ENCODE measurements at places on chromosomes 5 and 9.

GRCh38 chr5:32645246-32645645 lies 59.9 kb downstream of the SUB1 start:
- no peak for DNase-seq

- no peak for DNase-seq
Observed at GRCh38 chr9:127138444-127138843, 16.0 kb upstream of the ANGPTL2 start.

DNA sequence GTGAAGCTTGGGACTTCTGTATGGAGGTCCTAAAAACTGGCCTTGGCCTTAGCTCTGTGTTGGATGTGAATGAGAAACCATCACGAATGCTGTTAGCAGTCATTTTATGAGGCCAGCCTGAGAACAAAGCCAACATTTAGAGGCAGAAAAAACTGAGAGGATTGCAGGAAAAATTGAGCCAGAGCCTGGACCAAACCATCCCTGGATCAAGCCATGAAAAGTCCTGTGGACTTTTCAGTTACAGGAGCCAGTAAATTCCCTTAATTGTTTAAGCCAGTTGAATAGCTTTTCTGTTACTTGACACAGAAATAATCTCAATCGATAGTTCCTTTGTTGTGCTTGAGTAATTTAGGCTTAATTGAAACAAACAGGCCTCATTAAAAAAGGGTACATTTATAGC lies 42.6 kb upstream of the SPATA31D4 start:
- DNase-seq: no peak

- DNase-seq: no peak
Observed at GRCh38 chr9:130937146-130938076, 1.6 kb downstream of the FIBCD1 start.

- no peak for DNase-seq
Observed at GRCh38 chr5:41009232-41009631, 61.9 kb downstream of the MROH2B start.

GRCh38 chr9:129081388-129081904 lies 535 bp downstream of the DOLPP1 start:
- no peak for DNase-seq

DNA sequence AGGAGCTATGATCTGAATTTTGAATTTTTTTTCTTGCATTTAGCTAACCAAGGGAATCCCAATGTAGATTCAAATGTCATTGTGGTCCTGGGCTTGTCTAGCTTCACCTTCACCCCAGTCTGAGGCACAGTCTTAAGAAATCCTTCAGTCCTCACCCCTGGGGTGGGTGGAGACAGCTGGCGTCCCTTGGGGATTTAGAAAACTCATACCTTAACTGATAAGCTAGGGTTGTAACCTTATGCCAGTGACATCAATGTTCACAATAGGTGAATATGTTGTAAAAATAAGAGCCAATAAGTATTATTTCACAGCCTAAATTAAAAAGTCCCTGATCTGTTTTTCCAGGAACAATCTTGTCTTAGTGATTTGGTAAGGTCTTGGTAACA lies 4.6 kb downstream of the ISOC1 start:
- DNase-seq: no peak

- DNase-seq: no peak
Observed at GRCh38 chr9:111301195-111301594, 28.8 kb downstream of the OR2K2 start.

DNA sequence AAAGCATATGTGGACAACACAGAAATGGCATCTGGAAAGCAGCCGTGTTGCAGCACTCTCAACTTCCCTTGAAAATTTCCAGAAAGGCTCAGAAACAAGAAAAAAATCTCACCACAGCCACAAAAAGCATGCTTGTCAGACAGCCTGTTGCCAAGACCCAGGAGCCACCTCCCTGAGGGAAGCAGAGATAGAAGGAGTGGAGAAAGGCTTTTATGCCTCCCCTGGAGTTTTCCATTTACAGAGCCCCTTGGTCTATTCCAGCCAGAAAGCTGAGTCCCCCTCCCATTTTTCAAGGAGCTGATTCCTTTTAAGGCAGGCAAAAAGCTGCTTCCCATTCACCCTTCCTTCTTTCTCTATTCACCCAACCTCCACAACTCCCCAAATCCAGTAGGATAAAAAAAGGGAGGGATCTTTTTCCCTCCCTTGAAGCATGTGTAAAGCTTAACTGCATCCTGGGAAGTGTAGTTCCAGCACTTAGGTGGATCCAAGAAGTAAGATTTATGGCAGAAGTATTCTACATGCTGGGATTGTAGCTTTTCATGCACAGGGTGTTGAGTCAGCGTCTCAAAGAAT lies 37.1 kb upstream of the PALM2AKAP2 start:
- DNase-seq: no peak

GRCh38 chr5:169657127-169657526 lies 20.1 kb downstream of the DOCK2 start:
- DNase-seq: no peak

GRCh38 chr5:154881986-154882385 lies 23.6 kb downstream of the CNOT8 start:
- DNase-seq: no peak

- DNase-seq: no peak
Observed at GRCh38 chr5:30581198-30581935, 612.1 kb upstream of the CDH6 start.

DNA sequence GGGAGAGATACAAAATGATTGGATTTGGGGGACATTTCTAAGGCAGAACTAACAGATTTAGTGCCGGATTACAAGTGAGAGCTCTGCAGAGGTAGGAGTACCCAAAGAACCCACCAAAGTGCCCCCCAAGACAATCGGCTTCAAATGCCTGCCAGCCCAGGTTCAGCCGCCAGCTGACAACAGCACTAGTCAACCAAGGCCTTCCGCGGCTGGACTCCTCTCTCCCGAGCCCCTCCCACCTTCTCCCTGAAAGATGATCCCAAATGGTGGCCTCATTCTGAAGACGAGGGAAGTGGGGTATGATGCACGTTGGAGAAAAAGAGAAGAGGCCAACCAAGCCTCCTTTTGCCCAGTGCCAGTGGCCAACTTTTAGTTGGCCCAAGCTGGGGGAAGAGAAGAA lies 210.4 kb upstream of the SLC30A5 start:
- DNase-seq: no peak

DNA sequence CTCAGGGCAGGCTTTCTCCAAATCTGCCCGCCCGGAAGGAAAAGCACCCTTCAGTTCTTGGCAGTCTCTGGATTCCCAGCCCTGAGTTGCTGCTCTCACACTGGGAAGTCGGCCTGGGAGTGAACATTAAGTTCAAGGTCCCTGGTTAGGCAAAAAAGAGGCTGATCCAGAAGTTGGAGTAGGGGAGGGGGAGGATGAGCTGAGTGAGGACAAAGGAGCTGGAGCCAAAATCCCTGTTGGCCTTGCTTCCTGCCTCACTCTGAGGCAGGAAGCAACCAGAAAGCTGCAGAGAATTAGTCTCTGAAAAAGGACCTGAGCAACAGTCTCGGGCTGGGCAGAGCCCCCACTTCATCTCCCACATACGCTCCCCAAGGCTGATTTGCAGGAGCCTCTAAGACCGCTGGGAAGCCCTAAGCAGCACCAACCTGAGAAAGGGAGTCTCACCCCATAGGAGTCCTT lies 15.0 kb upstream of the RPS14 start:
- no peak for DNase-seq

DNA sequence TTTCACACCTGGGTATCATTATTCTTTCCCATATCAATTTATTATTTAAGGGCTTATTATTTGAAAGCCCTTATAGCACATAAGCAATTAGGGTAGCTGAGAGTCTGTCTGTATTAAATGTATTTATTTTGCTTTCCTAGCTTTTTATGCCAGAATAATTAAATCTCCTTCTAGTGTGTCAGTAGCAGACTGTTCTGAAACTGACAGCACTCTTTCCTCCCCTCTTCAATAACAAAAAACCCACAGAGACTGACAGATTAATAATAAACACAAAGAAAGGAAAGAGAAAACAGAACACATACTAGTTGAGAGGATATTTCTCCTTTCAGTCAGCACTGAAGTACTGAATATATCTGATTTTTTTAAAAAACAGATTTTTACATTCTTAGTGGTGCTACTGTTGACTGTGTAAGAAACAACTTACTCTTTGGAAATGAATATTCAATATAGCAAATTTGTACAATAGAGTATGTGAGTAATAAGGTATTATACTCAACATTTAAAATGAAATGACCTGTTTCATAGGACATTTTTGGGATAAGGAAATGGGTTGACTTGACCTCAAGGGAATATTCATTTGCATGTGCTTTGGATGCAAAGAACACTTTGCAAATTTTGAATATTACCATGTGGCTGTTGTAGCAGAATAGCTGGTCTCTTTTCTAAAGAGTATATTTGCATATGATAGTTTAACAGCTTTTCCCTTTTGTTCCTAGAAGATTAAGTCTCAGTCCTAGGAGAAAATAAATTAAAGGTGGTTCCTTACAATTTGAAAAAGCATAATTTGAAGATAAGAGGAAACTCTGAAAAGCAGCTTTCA lies 208.3 kb downstream of the SPATA31D1 start:
- DNase-seq: no peak

GRCh38 chr9:137745541-137745991 lies 126.8 kb downstream of the EHMT1 start:
- no peak for DNase-seq

- DNase-seq: peak; percentile 25
Observed at GRCh38 chr5:181160152-181160754, 12.9 kb downstream of the OR2V2 start.

- no peak for DNase-seq
Observed at GRCh38 chr9:137685035-137685740, 66.4 kb downstream of the EHMT1 start.

- DNase-seq: no peak
Observed at GRCh38 chr5:156230887-156231286, 96.1 kb upstream of the SGCD start.

Measured in esophagus squamous epithelium (tissue), 5 donors.